ENCODE measurements at places on chromosomes 1 and 21.

GRCh38 chr1:202145068-202145743 lies 669 bp upstream of the ARL8A start:
- no peak for DNase-seq

DNA sequence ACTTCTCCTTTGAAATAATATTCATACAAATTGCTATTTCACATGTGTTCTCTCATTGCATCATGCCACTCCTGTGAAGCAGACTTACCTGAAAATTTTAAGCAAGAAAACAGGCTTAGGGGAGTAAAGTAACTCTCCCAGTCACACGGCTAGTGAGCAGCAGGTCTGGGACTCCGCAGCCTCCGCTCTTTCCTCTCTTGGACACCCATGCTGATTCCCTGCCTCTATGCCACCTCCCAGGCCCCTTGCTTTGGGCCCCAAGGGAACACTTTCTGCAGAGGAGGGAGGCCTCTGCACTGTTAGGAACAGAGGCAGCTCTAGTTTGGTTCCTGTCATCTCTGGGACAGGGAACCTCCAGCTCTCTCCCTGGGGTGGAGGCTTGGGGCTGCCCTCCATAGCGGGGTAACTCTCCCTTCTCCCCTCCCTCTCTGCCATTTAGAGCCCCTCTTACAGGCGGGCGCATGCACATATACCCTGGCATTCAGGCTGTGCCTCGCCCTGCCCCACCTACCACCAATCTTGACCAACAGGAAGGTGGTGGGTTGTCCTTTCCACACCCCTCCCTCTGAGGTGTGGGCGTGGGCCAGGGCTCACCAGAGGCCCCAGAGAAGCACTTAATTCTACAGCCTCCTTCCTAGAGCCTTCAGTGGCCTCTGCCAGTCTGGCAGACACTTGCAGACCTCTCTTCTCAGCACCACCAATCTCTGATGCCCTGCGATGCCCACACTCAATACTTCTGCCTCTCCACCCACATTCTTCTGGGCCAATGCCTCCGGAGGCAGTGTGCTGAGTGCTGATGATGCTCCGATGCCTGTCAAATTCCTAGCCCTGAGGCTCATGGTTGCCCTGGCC lies at the start of gene RXFP4:
RXFP4 (plus strand) TSS at position 646 of the 852 bp plus-strand sequence; CDS start at position 718, 72 bp downstream.
- DNase-seq: no peak

DNA sequence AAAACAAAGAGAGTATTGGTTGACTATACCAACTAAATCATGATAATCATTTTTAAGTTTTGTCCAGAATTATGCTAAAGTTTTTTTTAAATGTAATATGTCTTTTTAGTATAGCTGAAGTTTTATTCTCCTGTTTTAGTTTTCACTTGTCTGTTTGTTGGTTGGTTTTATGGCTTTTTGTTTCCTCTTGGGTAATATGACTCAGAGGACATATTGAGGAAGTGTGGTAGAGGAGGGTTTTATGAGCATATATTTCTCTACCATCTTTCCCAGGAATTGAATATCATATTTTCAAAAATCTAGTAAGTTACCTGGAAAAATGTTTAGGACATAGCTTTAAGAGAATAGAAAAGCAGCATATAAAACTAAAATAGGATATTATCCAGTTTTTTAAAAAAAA lies 68.6 kb upstream of the MCOLN3 start:
- no peak for DNase-seq

GRCh38 chr1:160800645-160801408 lies 4.9 kb downstream of the LY9 start:
- DNase-seq: no peak

DNA sequence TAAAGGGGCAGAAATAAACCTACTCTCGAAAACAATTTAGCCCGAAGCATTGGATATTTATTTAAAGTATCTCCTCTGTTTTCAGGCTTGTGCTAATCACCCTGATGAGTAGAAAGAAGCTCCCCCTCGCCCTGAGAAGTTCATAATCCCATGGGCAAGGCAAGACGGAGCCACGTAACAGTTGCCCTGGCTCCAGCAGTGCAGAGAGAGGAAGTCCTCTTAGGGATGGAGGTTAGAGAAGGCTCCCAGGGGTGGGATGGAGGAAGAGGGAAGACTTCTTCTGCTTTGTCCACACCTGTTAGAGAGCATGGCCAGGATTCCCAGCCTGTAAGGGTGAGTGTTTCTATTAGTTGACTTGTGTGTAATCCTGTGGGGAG lies 3.4 kb upstream of the GPR25 start:
- no peak for DNase-seq

DNA sequence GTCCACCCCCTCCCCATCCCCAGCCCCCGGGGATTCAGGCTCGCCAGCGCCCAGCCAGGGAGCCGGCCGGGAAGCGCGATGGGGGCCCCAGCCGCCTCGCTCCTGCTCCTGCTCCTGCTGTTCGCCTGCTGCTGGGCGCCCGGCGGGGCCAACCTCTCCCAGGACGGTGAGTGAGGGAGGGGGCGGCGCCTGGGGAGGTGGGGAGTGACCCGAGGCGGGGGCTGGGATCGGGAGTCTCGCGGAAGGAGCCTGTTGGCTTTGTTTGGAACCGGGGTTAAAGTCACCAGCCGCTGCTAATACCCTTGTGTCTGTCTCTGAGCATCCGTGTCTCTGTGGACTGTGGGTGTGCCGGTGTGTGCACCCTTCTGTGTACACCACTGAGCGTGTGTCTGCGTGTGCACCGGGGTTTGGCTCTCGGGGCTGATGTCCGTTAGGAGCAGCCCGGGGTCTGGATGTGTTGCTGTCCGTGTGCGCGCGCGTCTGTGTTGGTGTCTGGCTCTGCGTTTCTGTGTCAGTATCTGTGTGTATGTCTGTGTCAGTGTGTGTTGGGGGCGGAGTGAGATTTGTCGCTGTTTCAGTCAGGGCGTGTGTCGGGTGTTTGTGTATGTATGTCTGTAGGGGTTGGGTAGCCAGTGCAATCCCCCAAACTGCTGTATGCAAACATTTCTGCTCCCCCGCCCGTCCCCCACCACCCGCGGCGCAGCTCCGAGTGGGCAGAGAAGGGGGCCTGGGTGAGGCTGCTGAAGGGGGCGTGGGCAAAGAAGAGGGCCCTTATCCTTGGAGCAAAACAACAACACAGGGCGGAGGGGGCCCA lies 480 bp downstream of the CADM3 start:
- DNase-seq: no peak

- peak; percentile 68 for DNase-seq
These were observed 24.9 kb upstream of the CR1L start for GRCh38 chr1:207619871-207620542.

DNA sequence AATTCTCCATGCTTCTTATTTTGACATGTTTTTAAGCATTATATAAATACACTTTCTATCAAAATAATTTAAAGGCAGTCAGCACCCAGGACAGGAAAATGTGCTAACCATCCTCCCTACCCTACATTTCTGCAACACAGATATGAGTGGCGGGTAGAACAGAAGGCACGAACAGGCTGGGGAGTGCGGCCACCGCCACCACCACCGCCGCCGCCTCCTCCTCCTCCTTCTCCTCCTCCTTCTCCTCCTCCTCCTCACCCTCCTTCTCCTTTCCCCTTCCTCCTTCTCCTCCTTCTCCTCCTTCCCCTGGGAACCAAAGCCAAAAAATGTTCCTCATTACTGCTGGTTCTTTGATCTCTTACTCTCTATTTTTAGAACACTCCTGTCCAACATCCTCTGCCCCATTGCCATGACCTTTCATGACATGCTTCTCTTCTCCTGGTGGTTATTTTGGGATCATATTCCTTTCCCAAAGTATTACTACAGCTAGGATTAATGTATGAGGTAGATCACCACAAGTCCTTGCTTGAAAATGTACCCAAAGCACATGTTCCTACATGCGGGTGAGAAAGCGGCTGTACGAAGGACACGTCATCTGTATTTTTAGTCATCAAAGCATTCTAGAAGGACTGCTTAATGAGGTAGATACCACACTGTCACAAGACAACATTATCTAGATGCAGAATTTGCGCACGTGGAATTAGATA lies 24.5 kb upstream of the CCN1 start:
- no peak for DNase-seq

DNA sequence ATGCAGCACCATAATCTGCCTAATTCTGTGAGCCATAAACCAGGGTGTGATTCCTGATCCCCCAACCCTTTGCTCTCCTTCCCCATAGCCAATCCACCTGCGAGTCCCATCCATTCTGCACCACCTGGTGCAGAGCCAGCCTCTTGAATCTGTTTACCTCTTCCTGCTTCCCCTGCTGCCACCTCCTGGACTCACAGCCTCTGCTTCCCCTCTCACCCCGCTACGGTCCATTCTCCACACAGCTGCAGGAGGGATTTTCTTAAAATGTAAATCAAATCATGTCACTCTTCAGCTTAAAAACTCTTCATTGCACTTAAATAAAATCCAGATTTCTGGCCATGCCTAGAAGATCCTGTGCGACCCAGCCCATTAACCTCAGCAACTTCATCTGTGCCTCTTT lies 186.7 kb downstream of the FOXD2 start:
- no peak for DNase-seq

Measured in NCI-H524 treated with DMSO at 0.1 percent for 48 hours (cell line).